Fibroblast of lung (primary cell): ENCODE measurements at places on chromosomes 6 and 20. TPM values are rescaled to one million over a fixed set of nuclear protein-coding genes. Genes with fewer than 3 reads are reported as not detected.

GRCh38 chr6:106685833-106686232 lies 56.5 kb downstream of the QRSL1 start:
- DNase-seq = peak; percentile 32

The WFDC5 gene
- not detected in 2 replicates for total RNA-seq

The SYCP2 gene
- 0.51 and 1.2 TPM in 2 replicates for total RNA-seq

DNA sequence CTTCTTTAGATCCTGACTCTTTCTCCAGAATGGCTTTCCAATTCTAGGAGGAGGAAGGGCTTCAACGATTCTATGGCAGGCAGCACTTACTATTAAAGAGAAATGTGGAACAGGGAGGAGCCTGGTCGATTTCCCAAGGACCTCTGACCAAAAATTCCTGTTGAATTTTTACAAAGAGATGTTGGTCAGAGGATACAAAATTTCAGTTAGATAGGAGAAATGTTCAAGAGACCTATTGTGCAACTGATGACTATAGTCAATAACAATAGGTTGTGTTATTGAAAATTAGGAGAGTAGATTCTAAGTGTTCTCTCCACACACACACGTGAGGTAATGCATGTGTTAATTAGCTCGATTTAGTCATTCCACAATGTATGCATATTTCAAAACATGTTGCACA lies 130.1 kb upstream of the TNFAIP3 start:
- DNase-seq = no peak

DNA sequence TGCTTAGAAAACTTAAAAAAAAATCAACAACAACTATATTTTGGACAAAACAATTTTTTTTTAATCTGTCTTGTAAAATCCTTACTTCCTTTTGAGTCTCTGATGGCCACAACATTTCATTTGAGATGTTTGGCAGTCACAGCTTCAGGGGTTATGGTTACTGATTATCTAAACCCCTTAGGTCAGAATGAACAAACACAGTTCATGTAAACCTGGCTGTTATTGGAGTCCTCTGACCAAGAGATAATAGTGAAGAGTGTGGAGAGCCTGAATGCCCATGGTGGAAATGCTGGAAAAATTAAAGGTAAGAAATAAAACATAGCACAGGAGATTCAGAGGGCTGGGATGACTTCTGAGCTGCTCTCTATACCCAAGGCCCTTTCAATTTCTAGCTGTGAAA lies 38.2 kb downstream of the TMX4 start:
- DNase-seq = no peak

The OR2B6 gene
- 0.17 TPM in 1 of 2 replicates, not detected in the other for total RNA-seq

The ENPP5 gene
- total RNA-seq = 2.3 and 2.5 TPM in 2 replicates

The NOX3 gene
- not detected in 2 replicates for total RNA-seq

The DEFB132 gene
- total RNA-seq = not detected in 2 replicates

- no peak for DNase-seq
Measured at GRCh38 chr6:157571269-157571668, 190.3 kb downstream of the ZDHHC14 start.

- no peak for DNase-seq
Measured at GRCh38 chr6:154318721-154319120, 37.9 kb downstream of the IPCEF1 start.

The GPR6 gene
- total RNA-seq = not detected in 2 replicates

- DNase-seq = no peak
Measured at GRCh38 chr6:159493231-159493897, 199.7 kb downstream of the SOD2 start.

GRCh38 chr20:25178563-25179438 lies 16.7 kb upstream of the ENTPD6 start:
- DNase-seq = peak; percentile 91

DNA sequence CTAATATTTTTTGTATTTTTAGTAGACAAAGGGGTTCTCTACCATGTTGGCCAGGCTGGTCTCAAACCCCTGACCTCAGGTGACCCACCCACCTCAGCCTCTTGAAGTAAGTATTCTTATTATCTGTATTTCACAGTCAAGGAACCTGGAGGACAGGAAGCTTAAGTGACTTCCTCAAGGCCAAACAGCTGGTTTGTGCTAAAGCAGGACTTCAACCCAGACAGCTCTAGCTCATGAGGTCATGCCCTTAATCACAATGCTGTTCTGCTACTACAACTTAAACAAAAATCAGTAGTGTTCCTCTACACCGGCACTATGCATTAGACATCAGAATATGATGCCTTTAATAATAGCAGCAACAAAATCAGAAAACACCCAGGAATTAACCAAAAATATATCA lies 168.9 kb downstream of the ADGB start:
- DNase-seq = no peak

The CAGE1 gene
- under 0.01 and 0.17 TPM in 2 replicates for total RNA-seq

- DNase-seq = no peak
Measured at GRCh38 chr6:47817749-47818148, 35.9 kb downstream of the OPN5 start.

DNA sequence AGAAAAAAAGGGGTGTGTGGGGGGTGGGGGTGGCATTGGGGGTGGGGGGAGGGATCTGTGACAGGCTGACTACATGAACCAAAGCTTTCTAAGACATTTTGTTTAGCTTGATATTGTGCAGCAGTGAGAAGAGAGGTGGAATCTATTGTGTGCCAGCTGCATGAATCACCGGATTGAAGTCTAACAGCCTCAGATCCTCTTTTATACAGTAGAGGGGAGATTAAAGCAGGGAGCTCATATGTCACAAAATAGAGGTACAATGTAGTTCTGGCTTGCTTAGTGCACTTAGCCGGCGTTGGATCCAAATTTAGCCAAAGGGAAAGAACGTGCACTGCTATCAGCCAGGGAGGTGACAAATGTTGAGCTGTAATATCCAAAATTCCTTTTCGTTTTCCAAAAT lies 404.2 kb upstream of the CITED2 start:
- peak; percentile 20 for DNase-seq

DNA sequence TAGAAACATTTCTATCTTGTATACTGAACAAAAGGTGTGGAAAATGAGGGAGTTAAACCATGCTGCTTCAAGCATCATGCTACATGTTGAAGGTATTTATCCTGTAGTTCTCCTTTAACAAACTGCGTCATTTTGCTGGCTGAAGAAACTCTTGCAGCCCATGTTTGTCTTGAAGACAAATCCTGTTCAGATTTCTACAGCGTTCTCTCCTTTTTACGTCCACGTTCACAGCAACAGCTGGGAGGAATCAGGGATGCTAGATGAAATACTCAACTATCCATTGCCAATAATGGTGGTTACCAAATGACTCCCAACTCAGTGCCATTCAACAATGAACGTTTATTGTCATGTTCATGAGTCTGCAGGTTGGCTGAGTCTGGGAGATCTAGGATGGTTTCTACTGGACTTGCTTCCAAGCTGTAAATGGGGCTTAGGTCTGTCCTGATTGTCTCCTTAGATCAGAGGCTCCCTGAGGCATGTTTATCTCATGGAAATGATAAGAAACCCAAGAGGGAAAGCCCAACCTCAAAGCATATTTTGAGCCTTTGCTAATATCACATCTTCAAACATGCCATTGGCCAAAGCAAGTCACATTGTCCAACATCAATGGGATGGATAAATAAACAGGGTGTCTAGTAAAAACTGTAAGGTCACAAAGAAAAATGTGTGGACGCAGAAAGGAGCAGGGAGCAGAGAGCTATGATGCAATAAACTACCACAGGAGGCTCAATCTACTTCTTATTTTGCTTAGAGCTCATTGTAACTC lies 2.7 kb upstream of the PLCB1 start:
- DNase-seq = peak; percentile 53

The EYS gene
- under 0.01 TPM in 1 of 2 replicates, not detected in the other for total RNA-seq

- DNase-seq = no peak
Measured at GRCh38 chr6:162962093-162962492, 234.3 kb downstream of the PACRG start.

The PPP1R14C gene
- 0.17 and 0.26 TPM in 2 replicates for total RNA-seq

DNA sequence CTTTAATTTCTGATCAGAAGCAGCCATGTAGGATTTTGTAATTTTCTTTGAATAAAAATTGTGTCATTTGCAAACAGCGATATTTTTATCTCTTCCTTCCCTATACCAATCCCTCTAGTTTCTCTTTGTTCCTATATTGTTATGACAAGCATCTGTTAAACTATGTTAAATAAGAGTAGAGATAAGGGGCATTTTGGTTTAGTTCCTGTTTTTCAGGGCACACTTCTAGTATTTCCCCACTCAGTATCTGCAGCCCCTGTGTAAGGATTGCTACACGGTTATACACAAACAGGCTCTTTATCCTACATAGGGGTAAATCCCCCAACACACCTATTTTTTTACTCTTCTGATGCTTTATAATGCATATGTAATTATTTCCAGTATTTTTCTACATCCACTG lies 42.1 kb downstream of the TRERF1 start:
- no peak for DNase-seq

- DNase-seq = peak; percentile 76
Measured at GRCh38 chr6:87700397-87701343, 1.4 kb downstream of the AKIRIN2 start.

The ALDH8A1 gene
- 0.26 and 0.50 TPM in 2 replicates for total RNA-seq

The ASIP gene
- not detected in 2 replicates for total RNA-seq

- DNase-seq = peak; percentile 16
Measured at GRCh38 chr6:162625846-162626540, 101.6 kb downstream of the PRKN start.

DNA sequence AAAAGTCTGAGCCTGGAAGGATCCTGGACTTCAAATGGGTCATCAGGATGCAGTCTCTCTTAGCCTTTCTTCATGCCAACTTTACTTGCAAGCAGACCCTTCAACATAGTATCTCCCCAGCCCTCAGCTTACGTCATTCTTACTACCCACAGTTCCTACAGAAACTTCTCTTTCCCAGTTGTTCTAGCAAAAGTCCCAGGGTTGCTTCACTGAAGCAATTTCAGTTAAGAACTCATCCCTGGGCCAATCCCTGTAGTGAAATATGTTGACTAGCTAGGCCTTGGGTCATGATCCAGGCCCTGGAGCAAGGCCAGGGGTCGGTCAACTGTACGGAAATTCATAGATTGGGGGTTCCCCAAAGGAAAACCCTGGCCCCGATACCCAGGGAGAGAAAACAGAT lies 8.6 kb upstream of the FAM83D start:
- DNase-seq = no peak

DNA sequence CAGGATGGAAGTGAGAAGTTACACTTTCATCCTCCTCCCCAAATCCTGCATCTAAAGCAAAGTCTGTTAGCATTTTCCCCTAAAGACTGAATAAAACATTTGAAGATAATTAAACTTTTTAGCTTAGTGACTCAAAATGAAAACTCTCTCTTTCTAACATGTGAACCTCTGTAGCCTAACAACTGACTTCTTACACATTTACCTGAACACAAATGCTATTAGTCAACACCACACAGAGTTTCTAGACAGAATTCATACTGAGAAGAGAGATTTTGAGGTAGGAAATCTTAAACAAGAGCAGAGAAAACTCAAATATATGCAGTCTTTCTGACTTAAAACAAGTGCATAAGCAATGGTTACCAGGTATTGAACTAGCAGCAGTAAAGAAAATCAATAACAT lies 149.9 kb upstream of the SMLR1 start:
- DNase-seq = no peak

DNA sequence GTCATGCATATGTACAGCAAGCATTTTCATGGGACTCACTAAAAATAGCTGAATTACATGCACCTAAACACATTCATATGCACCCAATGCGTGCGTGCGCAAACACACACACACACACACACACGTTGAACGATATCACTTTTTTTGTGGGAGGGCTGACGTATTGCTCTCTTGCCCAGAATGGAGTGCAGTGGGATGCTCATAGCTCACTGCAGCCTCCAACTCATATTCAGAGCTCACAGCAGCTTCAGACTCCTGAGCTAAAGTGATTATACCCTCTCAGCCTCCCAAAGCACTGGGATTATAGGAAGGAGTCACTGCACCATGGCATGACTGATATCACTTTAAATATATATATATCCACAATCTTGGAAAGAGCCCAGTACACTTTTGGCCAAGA lies 620.4 kb upstream of the MANEA start:
- no peak for DNase-seq

DNA sequence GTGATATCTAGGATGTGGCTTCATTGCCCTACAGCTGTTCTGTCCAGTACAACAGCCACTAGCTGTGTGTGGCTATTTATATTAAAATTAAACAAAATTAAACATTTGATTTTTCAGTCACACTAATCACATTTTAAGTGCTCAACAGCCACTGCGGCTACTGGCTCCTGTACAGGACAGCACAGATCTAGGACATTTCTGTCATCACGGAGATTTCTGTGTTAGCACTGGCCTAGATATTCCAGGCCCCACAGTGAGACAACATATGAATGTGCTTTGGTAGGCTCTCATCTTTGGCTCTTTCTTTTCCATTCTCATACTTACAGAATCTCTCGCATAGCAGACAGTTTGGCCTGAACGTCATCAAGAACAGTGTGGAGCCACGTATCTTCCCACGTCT lies 48.4 kb upstream of the ZBTB24 start:
- no peak for DNase-seq

The GATA5 gene
- total RNA-seq = 0.26 and 0.83 TPM in 2 replicates

DNA sequence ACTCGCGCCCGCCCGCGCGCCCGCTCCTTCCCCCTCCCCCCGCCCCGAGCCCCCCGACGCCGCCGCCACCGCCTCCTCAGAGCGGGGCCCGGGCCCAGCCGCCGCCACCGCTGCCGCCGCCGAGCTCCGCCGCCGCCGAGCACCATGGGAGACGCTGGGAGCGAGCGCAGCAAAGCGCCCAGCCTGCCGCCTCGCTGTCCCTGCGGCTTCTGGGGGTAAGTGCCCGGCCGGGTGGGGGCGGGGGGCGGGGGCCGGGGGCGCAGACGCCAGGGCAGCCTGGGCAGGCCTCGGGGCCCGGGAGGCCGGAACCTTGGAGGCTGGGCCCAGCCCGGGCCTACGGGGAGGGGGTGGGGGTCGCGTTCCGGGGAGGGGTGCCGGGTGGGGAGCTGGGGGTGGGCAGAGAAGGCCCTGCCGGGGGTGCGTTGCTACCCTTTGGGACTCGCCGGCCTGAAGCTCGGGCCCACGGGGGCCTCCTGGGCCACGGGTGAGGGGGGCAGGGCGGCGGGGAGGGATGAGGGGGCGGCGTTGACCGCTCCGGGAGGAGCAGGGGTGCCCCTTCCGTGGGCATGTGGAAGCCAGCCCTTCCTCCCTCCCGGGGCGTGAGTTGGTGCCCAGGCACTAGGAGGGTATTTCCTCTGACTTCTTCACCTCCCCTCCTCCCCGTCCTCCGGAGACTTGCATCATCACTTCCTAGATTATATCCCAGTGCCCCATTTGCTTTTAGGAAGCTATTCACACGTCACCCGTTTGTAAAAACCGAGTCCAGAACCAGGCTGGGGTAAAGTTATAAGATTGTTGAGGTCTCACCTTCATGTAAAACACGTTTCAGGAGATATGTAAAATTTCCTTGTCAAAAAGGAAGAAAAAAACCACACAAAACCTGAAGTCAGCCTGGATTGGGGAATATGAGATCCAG lies 533 bp downstream of the ZFAND3 start:
- DNase-seq = peak; percentile 61

DNA sequence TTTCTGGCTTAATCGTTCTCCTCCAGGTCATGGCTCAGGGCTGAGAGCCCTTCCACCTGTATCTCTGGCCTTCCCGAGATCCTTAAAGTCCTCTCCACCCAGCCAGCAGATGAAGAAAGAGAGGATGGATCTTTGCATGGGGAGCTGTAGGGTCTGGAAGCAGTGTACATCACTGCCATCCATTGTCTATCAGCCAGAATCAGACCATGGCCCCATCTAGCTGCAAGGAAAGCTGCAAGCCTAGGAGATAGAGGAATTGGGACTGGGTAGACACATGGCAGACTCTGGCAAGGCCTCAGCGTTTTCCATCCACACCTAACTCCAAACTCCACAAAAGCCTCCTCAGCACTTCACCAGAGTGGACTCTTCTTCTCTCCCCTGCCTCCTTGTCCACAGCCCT lies 113.8 kb upstream of the MAFB start:
- no peak for DNase-seq

The PTPRT gene
- total RNA-seq = not detected in 2 replicates

The HLA-DMB gene
- 0.51 and 0.83 TPM in 2 replicates for total RNA-seq
